ENCODE measurements at places on chromosomes 7 and 10. TPM values are rescaled to one million over a fixed set of nuclear protein-coding genes. Genes with fewer than 3 reads are reported as not detected.

- no peak for DNase-seq
Observed at GRCh38 chr7:117185124-117185523, 137.7 kb downstream of the WNT2 start.

- no peak for DNase-seq
Observed at GRCh38 chr10:8596929-8597472, 542.5 kb downstream of the GATA3 start.

Gene RNF32
- total RNA-seq: 0.90 TPM

Gene SLC26A3
- total RNA-seq: not detected

All from activated CD4-positive, alpha-beta T cell treated with anti-CD3 and anti-CD28 coated beads for 36 hours (primary cell).